CD8-positive, alpha-beta memory T cell (primary cell): ENCODE measurements at places on chromosomes 6 and 20. TPM values are rescaled to one million over a fixed set of nuclear protein-coding genes. Genes with fewer than 3 reads are reported as not detected.

Gene DEFB124
- polyA plus RNA-seq, result not detected

Gene TRIM31
- polyA plus RNA-seq, result not detected

Gene MOXD1
- polyA plus RNA-seq, result 0.25 TPM

Gene SPATS1
- not detected for polyA plus RNA-seq

Gene PKHD1
- not detected for polyA plus RNA-seq

Gene RSPH9
- 1.3 TPM for polyA plus RNA-seq

Gene MLN
- not detected for polyA plus RNA-seq

Gene BPIFB4
- polyA plus RNA-seq, result not detected

Gene PRICKLE4
- polyA plus RNA-seq, result not detected

Gene SLC2A10
- polyA plus RNA-seq, result 0.05 TPM

Gene CAP2
- 1.0 TPM for polyA plus RNA-seq

Gene SPEF1
- polyA plus RNA-seq, result not detected

Gene CALHM4
- polyA plus RNA-seq, result not detected

Gene MRAP2
- not detected for polyA plus RNA-seq

Gene ELOVL4
- 6.5 TPM for polyA plus RNA-seq

Gene SCRT2
- polyA plus RNA-seq, result not detected

Gene GPLD1
- 0.46 TPM for polyA plus RNA-seq

Gene RCAN2
- 0.82 TPM for polyA plus RNA-seq

Gene RIPPLY2
- polyA plus RNA-seq, result not detected

Gene MPIG6B
- 0.08 TPM for polyA plus RNA-seq

Gene SLC52A3
- polyA plus RNA-seq, result not detected

Gene ZBTB46
- 0.08 TPM for polyA plus RNA-seq

Gene BTN1A1
- polyA plus RNA-seq, result not detected

Gene MTHFD1L
- 5.8 TPM for polyA plus RNA-seq

Gene ENPP5
- 9.4 TPM for polyA plus RNA-seq

Gene LAMA2
- polyA plus RNA-seq, result 0.45 TPM

Gene TAP1
- 396 TPM for polyA plus RNA-seq

Gene CRYBG1
- polyA plus RNA-seq, result 19.4 TPM

Gene ETV7
- 2.4 TPM for polyA plus RNA-seq

Gene CLIC5
- 4.8 TPM for polyA plus RNA-seq

Gene GFOD1
- polyA plus RNA-seq, result 3.6 TPM

Gene IL20RA
- polyA plus RNA-seq, result not detected

Gene RHAG
- not detected for polyA plus RNA-seq

Gene NRN1
- 0.61 TPM for polyA plus RNA-seq

Gene TNXB
- polyA plus RNA-seq, result not detected

Gene DEFB126
- polyA plus RNA-seq, result not detected

Gene LPIN3
- not detected for polyA plus RNA-seq

Gene MATN4
- polyA plus RNA-seq, result not detected

Gene PTCHD4
- polyA plus RNA-seq, result not detected

Gene NFS1
- polyA plus RNA-seq, result 18.8 TPM

Gene HSPA1L
- polyA plus RNA-seq, result 3.0 TPM

Gene OR2J3
- not detected for polyA plus RNA-seq

Gene OR2H2
- not detected for polyA plus RNA-seq

Gene MOG
- not detected for polyA plus RNA-seq
